ENCODE measurements at places on chromosomes 12 and 14. TPM values are rescaled to one million over a fixed set of nuclear protein-coding genes. Genes with fewer than 3 reads are reported as not detected.
A peak's percentile ranks its signal among the peaks of the same experiment; 100 is the strongest.

The GUCY2C gene
- not detected for total RNA-seq

DNA sequence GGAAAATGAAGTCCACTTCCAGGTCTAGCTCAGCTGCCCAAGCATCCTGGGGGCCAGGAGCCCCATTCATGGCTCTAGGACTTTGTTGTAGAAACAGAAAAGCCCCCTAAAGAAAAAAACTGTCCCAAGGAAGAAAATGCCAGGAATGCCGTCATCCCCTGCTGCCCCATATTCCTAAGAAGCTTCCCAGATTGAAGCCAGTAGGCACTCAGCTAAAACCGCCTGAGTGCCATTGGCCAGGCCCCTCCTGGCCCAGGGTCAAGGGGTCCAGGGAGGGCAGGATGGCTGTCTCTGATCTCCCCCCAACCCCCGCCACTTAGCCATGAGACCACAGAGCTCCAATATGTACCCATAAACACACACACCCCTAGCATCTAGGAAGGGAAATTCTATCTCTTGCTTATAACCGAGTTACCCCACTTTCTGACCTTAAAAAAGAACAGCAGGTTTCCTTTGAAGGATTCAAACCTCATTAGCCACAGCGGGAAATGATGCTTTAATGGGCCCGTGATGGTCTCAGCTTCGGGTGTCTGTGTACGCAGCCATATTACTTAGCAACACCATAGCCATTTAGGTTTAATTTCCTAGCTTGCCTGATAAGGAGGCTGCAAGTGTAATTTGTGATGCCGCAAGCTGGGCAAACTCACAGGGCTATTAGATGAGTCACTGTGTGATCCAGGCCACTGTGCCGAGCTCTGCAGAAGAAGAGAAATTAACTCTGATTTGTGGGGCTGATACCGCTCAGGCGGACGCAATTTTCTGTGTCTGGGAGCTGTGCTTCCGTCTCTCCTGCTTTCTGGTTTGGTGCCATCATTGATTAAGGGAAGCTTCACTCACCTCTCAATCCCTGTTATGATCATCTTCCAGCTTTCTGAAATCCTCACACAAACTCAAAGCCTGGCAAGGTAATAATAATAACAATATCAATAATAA, 84.2 kb downstream of the GCH1 start:
- no peak for DNase-seq

The ADAM21 gene
- not detected for total RNA-seq

DNA sequence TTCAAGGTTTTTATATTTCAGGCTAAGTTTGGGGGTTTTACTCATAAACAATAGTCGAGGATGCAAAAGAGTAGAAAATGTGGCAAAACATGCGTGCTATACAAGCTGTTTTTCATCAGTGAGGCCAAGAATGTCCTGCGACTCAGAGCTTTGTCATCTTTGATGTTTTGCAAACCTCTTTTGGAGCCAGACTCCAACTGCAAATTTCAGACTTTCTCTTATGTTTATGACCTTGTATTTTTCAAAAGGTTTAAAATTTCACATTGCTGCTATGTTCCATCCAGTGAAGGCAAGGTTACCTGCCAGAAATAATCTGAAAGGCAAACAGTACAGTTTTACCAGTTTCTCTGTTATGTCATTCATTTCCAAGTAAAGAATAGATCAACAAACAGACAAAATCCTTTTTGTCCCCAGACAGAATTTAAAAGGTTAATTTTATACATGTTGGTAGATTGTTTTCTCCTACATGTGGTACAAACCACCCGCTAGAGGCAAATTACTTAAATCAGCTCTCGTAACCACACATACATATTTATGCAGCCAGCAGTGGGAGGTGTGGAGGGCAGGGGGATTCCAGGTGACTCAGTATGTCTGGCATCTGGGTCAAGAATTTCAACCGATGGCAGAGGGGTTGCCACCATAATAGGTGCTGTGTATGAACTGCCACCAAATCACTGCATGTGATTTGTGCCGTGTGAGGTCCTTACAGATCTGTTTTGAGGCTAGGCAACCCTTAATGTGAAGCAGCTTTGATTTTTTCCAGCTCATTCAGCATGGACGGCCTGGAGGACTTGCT, 119.8 kb upstream of the CPM start:
- no peak for DNase-seq

The TAS2R8 gene
- not detected for total RNA-seq

DNA sequence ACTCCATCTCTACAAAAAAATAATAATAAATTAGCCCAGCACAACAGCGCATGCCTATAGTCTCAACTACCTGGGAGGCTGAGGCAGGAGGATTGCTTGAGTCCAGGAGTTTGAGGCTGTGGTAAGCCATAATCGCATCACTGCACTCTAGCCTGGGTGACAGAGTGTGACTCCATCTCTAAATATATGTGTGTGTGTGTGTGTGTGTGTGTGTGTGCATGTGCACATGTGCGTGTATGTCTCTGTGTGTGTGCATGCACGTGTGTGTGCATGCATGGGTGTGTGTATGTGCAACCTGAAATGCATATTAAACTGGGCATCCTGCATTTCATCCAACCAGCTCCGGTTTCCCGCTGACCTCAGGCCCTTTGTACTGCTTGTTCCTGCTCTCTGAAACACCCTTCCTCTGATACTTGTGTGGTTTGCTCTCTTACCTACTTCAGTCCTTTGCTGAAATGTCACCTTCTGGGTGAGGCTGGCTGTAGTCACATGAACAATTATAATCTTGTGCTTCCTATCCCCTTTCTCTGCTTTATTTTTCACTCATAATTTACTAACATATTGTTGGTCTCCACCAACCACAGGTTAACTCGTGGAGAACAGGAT, 46.9 kb downstream of the PHLDA1 start:
- DNase-seq: no peak

GRCh38 chr12:64332938-64333337, 57.6 kb downstream of the C12orf56 start:
- no peak for DNase-seq

DNA sequence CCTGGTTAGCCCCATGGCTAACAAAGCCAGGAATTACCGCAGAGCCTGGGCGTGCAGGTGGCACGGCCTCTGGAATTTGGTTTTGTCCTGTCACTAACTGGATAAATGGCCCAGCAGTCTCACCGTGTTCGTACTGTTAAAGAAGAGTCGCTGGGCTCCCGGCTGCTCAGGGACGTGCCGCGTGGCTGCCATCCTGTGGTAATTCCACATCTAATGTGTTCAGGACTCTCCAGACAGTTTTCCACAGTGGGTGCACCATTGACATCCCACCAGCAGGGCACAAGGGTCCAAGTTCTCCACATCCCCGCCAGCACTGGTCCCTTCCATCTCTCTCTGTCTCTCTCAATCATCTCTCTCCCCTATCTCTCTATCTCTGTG, 19.6 kb downstream of the NOC4L start:
- peak; percentile 15 for DNase-seq

DNA sequence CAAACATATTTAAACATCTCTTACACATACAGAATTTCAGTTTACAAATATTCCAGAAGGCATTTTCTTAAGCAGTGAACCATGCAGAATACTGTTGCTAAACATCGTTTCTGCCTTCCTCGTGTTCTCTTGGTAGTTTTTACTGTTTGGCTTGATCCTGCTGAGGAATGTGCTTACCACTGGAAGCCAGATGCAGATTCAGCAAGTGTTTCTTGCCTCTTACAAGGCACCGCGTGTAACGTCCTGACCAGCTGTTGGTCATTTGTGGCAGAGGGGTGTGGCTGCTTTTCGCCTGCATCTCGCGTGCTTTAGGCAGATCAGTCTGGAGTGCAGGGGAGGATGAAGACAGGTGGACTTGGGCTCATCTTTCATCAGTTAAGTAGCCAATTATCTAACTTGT, 12.4 kb downstream of the EIF2B1 start:
- no peak for DNase-seq

DNA sequence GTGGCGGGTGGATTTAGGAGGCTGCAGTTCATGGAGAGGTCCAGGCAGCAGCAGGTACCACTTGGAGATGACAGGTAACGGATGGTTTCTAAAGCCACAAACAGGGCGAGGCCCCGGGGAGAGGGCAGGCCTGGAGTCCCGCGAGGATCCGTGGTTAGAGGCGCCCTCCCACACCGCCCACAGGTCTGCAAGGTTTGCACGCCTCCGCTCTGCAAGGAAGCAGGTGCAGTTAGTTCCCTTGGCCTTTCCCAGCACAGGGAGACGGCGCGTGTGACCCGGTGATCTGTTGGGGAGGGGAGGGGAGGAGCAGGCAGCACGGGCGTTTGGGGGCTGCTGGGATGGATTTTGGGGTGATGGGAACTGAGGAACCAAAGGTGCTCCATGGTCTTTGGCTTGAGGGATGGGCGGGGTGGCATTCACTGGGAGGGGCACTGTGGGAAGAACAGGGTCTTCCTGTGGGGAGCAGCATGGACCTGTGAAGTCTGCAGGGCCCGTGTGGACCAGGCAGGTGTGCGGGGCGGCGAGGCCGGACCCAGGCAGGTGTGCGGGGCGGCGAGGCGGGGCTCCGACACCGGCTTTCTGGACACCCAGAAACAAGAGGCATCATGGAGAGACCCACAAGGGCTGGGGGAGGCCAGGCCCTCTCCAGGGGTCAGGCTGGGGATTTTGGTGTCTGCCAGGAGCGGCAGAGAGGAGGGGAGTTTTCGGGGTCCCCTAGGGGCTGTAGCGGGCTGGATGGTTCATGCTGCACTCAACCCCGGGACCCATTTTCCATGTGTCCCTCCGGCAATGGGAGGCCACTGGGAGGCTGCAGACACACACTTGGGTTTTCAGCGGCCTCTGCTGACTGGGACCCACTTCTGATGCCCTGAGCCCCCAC, 29.1 kb downstream of the NOC4L start:
- DNase-seq: no peak

GRCh38 chr12:121297435-121297991, 1.0 kb upstream of the CAMKK2 start:
- DNase-seq: no peak

The SLC10A1 gene
- not detected for total RNA-seq

GRCh38 chr12:15794836-15795235, 5.6 kb upstream of the EPS8 start:
- DNase-seq: no peak

The BCL2L2 gene
- total RNA-seq: 1.8 TPM

GRCh38 chr12:115495300-115495699, 782.2 kb downstream of the MED13L start:
- no peak for DNase-seq

- no peak for DNase-seq
These were observed 38.3 kb downstream of the ATF7IP start for GRCh38 chr12:14403711-14404196.

DNA sequence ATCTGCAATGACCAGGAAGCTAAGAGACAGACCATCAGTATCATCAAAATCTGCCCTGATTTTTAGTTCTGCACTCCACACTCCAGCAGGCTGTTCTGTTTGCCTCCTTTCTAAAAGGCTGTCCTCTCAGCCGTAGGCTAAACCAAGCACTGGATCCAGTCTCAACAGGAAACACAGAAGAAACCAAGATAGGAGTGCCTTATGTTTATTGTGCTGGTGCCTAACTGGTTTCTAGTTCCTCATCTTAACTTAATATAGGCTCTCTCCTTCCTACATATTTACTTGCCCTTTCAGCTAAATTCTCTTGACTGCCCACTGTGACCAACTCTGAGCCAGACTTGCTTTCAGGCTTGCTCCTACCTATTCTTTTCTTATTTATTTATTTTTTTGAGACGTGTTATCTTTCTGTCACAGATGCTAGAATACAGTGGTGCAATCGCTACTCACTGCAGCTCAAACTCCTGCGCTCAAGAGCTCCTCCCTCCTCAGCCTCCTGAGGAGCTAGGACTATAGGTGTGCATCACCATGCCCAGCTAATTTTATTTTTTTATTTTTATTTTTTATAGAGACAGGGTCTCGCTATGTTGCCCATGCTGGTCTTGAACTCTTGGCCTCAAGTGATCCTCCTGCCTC, 30.8 kb downstream of the GALNT4 start:
- DNase-seq: no peak

DNA sequence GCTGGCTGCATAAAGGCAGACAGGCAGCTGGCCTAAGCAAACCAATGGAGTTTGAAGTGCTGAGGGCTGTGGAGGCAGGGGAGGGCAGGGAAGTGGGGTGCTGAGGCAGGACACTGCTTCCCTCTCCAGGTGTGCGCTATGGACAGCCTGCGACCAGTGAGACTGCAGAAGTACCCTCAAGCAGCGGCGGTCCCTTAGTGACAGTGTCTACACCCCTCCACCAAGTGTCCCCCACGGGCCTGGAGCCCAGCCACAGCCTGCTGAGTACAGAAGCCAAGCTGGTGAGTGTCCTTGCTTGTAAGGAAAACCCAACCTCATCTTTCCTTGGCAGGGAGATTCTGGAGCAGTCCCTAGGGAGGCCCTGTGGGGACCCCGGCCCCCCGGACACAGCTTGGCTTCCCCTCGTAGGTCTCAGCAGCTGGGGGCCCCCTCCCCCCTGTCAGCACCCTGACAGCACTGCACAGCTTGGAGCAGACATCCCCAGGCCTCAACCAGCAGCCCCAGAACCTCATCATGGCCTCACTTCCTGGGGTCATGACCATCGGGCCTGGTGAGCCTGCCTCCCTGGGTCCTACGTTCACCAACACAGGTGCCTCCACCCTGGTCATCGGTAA, 17.9 kb downstream of the HNF1A start:
- DNase-seq: no peak

The FSCB gene
- total RNA-seq: not detected

The PRB2 gene
- total RNA-seq: not detected

DNA sequence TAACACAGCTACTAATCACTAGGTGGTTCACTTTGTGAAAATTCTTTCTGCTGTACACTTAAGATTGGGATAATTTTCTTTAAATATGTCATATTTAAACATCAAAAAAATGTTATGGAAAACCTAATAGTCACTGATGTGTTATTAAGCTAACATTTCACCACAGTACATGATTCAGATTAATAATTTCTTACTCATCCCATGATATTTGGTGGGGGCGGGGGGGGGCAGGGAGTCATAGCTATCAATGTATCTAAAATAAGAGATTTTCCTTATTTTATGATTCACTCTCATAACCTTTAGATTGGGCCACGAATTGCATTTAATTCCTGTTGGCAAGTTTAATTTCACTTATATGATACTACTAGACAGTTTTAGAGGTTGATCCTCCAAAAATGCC, 88.8 kb downstream of the KCNH5 start:
- no peak for DNase-seq

DNA sequence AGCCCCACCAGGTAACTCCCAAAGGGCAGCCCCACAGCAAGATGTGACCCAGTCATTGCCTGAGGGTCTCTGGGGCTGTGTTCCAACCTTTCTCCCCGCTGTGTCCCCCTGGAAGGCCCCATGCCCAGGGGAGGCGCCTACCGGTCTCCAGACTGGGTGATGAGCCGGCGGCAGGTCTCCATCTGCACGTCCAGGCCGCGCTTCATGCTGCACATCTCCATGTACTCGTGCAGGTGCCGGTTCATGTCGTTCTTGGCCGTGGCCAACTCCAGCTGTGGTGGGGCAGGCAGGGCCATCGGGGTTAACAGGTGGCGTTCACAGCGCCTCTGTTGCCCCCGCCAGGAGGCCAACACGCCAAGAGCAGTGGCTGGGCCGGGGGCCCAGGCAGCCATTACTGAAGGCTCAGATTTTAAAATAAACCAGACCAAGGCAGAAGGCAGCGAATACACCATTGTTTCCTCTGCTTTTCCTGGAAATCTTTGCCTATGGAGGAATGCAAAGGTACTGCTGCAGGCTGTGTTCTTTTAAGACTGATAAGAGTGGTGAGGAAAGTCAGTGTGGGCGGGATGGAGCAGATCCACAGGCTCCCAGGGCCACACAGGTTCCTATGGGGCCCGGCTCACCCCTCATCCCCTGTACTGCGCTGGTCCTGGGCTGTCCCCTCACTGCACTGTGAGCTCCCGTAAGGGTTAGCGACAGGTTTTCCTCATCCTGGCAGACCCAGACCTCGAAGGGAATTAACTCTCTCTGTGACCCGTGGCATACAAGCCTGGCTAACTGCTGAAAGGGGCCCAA, 7.3 kb downstream of the GAPDH start:
- no peak for DNase-seq

The SSTR1 gene
- not detected for total RNA-seq
